ENCODE measurements at places on chromosomes 13 and 19.

GRCh38 chr13:104953588-104953987 lies 1581.9 kb downstream of the EFNB2 start:
- no peak for DNase-seq

DNA sequence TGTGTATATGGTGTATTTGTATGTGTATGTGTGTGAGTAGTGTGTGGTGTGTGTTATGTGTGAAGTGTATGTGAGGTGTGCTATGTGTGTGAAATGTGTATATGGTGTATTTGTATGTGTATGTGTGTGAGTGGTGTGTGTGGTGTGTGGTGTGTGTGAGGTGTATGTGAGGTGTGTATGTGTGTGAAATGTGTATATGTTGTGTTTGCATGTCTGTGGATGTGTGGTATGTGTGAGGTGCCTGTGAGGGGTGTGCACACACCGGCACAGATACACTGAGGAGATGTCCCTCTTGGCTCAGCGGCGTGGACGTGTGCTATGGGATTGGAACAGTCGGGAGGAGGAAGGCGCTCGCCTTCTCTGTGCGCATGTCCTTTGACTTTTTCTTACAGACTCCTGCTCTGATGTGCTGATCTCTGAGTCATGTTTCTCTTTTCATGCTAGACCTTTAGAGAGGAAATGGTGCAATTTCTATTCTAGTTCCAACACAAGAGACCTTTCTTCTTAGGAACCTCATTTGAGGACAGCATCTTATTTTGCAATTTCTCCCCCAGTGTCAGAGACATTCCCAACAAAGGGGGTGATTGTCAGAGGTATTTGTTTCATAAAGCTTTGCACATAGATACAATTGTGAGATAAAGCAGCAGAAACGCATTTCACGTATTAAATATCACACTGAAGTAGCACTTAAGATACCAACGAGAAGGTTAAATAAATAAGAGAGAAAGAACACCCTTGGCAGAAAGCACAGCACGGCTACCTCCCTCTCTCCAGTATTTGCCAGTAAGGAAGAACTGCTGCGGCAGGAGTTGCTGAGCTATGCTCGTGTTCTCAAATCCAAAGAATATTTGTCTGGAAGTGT lies 11.3 kb upstream of the TNFRSF19 start:
- no peak for DNase-seq

GRCh38 chr19:53521373-53522202 lies 16.4 kb upstream of the ZNF331 start:
- no peak for DNase-seq

- peak; percentile 52 for DNase-seq
Measured at GRCh38 chr19:38417544-38418506, 8.2 kb downstream of the RASGRP4 start.

DNA sequence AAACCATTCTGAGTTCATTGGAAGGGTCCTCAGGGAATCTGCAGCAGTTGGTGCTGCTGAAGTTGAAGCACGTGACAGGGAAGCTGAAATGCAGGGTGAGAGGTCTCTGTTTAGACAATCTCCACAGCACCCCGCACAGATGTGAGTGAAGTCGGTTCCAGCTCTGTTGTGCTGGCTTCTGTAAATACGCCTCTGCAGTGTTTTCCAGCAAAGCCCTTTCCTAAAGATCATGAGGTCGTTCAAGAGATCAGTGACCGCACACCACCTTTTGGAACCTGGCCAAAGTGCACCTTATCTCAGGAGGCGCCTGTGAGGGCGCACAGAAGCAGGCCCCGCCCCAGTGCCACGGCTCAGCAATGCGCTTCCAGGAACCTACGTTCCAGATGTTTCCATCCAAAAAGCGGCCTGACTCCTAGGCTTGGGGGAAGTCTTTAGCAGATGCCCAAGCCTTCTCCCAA lies 10.8 kb downstream of the CUL4A start:
- no peak for DNase-seq
